IPS-NIHi11 (cell line): ENCODE measurements at places on chromosomes 1 and 21.

DNA sequence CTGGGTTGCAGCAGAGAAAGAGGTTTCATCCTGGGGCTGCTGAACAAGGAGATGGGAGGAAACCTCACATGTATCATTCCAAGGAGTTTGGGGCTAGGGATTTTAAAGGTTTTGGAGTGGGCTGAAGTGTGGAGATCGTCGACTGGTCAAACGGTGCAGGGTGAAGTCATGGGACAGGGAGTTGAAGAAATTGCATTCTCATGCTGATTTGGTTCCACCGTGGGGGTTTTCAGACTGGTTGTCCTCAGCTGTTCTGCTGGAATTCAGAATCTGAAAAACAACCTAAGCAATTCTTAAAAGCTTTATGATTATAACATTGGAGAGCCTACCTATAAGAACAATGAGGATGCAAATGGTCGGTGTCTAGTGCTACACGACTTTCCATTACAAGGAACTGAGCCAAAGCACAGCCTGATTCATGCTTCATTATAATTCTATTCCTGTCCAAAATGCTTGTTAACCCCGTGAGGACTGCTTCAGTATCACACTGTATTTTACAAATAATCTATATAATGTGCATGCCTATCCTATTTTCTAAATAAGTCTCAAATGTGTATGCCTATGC is 242.7 kb downstream of the TM2D1 start:
- no peak for DNase-seq

DNA sequence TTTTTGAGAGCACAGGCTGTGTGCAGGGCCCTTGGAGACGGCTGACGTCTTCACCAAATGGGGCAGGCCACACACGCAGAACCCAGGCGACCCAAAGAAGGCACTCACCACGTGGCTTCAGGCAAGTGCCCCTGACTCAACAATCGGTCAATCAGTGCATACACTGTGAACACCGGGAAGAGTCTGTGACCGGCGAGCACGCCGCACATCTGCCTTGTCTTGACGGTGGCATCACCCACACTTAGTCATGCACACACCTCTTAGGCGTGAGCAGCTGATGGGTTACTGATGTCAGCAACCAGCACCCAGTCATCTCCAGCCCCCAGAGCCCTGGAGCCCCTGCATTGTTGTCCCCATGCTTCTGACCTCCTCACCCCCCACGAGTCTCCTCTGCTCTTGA is 4.9 kb upstream of the LRRC3 start:
- no peak for DNase-seq

- no peak for DNase-seq
Observed at GRCh38 chr1:98991127-98992012, 13.3 kb downstream of the PLPPR5 start.

GRCh38 chr1:65904681-65905083 is 112.0 kb downstream of the PDE4B start:
- DNase-seq: no peak

DNA sequence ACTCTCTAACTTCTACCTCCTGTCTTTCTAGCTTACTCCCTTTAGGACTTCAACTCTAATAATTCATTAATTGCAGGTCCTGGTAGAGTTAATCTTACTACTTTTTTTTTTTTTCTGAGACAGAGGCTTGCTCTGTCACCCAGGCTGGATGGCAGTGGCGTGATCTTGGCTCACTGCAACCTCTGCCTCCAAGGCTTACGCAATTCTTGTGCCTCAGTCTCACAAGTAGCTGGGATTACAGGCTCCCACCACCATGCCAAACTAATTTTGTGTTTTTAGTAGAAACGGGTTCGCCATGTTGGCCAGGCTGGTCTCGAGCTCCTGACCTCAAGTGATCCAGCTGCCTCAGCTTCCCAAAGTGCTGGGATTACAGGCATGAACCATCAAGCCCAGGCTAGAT is 15.7 kb downstream of the BTBD8 start:
- no peak for DNase-seq

GRCh38 chr21:17903029-17903806 is 84.1 kb upstream of the C21orf91 start:
- peak; percentile 14 for DNase-seq

DNA sequence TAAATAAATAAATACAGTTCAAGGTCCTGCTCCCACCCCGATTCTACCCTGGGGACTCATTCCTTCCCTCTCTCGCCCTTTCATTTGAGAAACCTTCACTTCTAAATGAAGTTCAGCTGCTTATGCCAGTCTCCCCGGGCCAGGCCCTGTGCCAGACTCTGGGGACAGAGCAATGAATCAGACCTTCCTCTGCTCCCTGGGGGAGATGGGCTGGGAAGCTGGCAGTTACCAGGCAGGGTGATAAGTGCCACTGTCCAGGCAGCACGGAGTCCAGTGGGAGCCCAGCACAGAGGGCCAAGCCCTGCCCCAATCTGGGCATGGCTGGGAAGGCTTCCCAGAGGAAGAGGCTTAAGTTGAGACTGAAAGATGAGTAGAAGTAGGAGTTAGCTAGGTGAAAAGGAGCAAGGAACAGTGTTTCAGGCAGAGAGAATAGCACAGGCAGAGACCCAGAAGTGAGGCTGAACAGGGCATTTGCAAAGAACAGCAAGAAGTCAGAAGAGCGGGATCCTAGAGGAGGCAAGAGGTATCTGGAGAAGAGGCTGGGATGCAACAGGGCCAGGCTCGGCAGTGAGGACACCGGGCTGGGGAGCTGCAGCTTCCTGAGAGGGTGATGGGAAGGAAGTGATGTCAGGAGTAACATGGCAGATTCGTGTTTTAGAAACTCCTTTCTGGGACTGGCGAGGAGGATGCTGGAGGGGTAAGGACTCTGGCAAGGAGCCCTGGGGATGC is 13.5 kb downstream of the KCNQ4 start:
- no peak for DNase-seq

DNA sequence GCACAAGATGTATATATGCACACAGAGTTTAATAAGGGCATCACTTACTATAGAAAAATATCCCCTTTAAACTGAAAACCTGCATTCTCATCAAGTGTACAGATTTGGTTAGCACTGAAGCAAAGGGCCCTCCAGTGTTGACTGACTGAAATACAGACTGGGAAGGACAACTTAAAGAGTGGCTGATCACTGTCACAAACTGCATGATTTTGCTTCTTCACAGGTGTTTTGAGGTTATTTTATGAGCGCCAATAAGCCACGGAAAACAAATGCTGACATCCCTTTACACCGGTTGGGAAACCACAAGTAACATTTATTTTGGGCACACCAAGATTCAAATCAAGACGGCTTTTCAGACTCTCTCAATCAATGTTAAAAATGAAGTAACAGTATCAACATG is 30.9 kb upstream of the RAP1GAP start:
- no peak for DNase-seq

DNA sequence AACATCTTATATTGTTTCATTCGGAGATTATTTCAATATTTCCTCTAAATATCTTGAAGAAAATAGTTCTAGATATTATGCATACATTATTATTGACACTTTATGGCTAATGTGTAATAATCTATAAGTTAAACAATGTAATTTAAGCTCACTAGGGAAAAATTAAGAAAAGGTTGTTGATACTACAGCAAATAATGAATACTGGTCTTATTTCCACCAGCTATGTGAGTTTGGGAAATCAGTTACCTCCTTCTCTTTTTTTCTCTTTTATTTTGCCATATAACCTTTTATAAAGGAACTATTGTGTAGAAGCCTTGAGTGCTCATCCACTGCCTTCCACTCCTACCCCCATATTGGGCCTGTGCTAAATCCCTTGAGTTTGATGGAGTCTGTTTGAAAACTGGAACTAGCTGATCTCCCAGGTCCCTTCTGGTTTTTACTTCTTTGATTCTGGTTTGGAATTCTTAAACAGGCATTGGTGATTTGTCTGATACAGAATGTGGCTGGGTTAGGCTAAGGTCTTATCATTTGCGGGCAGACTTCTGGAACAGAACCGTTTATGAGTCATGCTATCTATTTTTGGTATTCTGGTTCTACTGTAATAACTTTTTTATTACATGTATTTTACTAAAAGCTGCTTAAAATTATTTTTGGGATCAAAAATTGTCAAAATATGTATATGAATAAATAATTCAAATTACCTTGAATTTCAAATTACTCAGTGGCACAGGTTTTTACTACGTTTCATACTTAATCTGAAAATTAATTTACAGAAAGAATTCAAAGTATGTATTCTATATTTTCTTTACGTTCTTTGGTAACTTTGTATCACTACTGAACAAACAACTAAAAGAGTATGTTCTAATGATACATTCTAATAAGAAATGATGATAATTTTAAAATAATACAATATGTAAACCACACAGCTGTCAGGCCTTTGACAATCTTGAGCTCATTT is 5.0 kb upstream of the CDC14A start:
- DNase-seq: no peak

GRCh38 chr1:174239541-174239940 is 80.2 kb downstream of the RABGAP1L start:
- DNase-seq: no peak

DNA sequence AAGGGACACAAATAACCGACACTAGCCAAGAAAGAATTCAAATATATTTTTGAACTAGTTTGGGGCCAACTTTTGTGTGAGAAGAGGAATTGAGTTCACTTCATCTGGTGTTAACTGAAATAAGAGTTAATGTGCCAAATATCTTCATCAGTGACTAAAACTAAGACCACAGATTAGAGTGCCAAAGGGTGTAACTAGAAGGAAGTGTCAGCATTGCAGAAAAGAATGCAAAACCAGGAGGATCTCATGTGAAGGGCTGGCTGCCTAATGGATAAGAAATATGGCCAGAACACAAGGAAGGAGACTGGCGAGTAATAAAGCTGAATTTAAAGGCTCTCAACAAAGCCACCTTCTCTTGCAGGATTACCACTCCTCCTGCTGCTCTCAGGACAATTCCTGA is 61.8 kb upstream of the LRRC8D start:
- DNase-seq: no peak

GRCh38 chr1:2447276-2448097 is 28.6 kb upstream of the PLCH2 start:
- DNase-seq: no peak

DNA sequence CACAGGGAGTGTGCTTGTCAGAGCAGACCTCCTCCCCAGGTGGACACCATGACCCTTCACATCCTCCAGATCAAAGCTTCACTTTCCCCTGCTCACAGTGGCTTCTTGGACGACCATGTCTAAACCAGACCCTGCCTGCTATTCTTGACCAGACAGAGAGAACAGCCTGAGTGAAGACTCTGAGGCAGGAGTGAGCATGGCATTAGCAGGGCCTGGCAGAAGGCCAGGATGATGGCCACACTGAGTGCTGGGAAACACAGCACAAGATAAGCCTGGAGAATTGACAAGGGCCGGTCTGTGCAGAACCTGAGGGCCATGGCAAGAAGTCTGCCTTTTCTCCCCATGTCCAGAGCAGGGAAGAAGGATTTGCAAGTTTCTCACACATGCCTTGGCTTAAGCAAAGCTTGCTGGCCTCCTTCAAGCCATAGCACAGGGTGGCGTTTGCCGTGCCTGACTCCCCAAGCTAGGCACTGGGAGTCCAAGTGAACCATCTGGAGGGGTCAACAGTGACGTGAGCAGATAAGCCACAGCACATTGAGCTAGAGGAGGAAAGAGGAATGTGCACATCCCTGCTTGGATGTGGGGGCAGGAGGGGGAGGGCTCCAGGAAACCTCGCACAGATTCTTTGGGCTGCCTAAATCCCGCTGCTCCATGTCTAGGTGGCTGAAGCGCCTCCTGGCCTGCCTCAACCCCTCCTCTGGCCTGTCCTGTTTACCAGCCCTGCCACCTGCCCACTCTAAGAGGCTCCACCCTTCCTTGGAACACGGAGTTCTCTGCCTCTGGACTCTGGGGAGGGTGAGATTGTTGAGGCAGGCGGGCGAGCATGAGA is 87.1 kb downstream of the CD58 start:
- DNase-seq: no peak

- DNase-seq: no peak
Observed at GRCh38 chr1:57796616-57797015, 372.8 kb upstream of the DAB1 start.

DNA sequence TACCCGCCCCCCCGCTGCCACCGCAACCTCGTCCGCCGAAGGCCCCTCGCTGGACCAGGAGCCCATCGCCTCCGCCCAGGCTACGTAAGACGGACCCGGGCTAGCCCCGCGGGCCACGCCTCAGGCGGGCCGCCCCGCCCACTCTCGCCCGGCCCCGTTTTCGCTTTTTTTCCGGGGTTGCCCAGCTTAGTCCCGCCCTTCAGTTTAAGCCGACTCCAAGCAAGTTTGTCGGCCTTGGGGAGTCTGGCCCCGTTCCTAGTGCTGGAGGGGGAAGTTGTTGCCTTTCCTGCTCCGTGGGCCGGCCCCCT is 3.0 kb downstream of the RUSC1 start:
- DNase-seq: peak; percentile 91

- peak; percentile 43 for DNase-seq
Observed at GRCh38 chr1:74733604-74734484, 892 bp downstream of the TYW3 start.

GRCh38 chr1:40762144-40762923 is 21.3 kb upstream of the KCNQ4 start:
- no peak for DNase-seq

DNA sequence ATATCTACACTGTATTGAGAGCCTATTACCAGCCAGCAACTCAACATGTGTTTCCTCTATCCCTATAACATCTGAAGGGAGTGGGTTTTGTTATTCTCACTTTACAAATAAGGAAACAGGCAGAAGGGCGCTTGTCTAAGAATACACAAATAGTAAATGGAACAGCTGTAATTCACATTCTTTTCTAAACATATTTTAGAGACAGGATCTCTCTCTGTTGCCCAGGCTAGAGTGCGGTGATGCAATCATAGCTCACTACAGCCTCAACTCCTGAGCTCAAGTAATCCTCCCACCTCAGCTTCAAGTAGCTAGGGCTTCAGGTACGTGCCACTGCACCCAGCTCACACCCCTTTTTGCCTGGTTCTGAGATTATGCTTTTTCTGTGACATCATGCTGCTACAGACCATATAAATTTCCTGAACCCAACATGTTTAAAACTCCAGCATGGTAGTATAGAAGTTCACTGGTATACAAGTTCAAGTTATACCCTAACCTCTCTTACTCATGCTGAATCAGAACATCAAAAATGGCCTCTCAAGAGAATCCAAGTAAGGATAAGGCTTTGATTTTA is 8.6 kb upstream of the TACSTD2 start:
- no peak for DNase-seq

DNA sequence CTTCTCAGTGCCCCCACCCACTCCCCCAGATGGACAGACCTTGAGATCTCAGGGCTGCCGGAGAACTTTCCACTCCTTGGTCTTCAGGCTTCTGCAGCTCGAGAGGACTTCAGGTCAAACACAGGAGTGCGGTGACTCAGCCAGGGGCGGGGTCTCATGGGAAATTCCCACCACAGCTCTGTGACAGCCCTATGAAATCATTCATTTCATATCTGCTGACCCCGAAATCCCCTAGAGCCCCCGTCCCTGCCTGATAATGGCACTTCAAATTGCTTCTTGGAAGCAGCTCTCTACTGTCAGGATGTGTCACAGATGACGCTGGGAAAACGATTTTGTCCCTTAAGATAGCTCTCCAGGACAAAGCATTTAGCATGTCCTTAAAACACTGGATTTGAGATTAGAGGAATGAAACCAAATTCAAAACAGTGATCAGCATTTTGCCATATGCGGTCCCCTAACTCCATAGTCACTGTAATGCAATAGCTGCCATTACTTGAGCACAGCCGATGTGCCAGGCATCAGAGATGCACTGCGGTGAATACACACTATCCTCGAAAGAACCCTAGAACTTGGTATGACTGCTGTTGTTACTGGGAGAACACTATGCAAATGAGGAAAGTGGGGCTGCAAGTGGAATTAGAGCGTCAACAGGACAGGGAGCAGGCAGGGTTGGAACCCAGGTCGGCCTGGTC is at the start of gene TNFRSF9:
TNFRSF9 (minus strand) TSS at position 95 of the 692 bp plus-strand sequence. CDS start 845 bp downstream, outside the sequence.
- DNase-seq: no peak
